ENCODE measurements at places on chromosomes 16 and 17.

DNA sequence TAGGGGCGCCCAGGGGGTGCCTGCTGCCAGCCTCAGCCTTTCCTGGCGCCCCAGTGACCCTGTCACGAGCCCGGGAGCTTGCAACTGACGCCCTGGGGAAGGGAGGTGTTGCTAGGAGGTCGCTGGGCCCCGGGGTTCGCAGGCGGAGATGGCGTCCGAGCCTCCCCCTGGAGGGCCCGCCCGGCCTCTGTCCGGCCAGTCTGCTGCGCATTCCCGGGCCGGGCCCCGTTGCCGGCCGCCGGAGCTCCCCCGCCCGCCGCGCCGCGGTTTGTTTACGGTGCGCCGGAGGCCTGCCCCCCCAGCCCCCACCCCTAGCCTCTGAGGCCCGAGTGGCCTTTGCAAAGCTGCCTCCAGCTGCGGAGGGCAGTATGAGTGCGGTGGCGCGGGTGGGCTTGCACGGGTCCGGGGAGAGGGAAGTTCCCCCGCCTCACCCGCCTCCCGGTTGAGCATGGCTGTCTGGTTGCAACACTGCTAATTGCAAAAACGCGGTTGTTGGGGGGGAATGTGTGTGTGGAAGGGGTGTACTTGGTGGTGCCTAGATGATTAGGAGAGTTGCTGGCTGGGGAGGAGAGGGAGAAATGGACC lies 514 bp downstream of the THRA start:
- DNase-seq, result no peak

- peak; percentile 75 for DNase-seq
Observed at GRCh38 chr17:63697341-63698286, 2.3 kb downstream of the LIMD2 start.

- DNase-seq, result no peak
Observed at GRCh38 chr16:13845232-13845631, 74.7 kb upstream of the ERCC4 start.

DNA sequence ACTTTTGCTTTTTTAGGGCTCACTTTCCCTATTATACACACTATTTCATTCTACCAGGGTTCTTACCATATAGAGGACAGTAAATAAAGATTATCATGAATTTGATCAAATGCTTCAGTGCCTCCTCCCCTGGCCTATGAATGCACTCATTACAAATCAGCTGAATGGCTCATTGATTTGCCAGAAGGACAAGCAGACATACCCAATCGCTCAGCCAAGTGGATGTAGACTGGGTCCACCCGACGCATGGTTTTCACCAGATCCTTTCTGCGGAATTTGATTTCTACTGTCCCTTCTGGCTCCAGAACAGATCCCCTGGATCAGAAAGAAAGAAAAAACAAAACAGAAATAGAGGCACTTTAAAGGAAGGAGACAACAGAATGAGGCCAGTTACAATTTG lies 162.6 kb downstream of the AATF start:
- no peak for DNase-seq

GRCh38 chr16:49961089-49961488 lies 63.9 kb upstream of the CNEP1R1 start:
- DNase-seq, result no peak
